AG10803 (cell line): ENCODE measurements at places on chromosomes 7 and 10.

DNA sequence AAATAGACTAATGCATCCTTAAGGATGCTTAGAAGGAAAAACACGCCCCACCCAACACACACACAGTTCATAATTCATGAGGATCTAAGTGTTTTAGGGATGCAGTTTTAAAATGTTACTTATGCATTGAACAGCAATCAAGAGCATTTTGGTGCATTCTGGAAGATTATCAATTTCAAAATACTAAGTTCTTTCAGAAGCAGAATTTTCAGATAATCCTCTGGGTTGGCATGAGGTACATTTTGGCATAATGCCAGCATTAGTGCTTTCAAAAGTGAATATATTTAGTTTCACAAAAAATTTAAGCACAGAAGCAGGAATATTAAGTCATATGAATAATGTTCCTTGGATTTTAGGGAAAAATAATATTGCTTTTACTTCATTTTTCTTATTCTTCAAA, 937.1 kb downstream of the REEP3 start:
- DNase-seq: no peak

- DNase-seq: no peak
Observed at GRCh38 chr10:29469481-29470354, 165.1 kb downstream of the SVIL start.

- peak; percentile 36 for DNase-seq
Observed at GRCh38 chr10:11328264-11329061, 283.0 kb downstream of the USP6NL start.

- DNase-seq: no peak
Observed at GRCh38 chr10:70565556-70566514, 36.7 kb downstream of the PRF1 start.

- DNase-seq: peak; percentile 89
Observed at GRCh38 chr10:91311601-91312381, 91.3 kb downstream of the PCGF5 start.
